ENCODE measurements at places on chromosomes 13 and 19.

DNA sequence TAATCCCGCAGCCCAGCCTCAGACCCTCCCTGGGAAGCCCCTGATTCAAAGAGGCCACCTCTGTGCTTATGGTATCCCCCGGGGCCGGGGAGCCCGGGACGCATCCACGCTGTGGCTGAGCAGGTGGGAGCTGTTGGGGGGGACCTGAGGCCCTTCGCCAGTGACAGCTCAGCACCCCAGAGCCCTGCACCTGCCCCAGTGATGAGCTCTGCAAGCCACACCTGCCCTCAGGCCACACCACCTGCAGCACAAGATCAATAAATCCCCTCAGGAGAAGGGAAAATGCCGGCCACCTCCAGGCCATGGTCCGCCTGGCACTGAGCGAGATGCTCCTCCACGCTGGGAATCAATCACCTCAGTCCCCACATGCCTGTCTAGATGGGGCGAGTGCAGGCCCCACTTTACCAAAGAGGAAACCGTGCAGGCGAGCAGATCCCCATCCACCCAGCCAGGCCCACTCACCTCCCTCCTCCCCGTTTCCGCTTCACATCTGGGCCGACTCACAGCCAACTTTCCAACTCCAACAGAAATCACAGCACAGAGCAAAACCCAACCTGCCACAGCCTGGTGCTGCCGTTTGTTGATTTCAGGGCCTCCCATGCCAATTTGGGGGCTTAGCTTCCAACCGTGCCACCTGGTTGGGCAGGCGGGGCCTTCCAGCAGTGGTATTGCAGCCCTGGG lies 12.8 kb downstream of the MOB3A start:
- DNase-seq: no peak

DNA sequence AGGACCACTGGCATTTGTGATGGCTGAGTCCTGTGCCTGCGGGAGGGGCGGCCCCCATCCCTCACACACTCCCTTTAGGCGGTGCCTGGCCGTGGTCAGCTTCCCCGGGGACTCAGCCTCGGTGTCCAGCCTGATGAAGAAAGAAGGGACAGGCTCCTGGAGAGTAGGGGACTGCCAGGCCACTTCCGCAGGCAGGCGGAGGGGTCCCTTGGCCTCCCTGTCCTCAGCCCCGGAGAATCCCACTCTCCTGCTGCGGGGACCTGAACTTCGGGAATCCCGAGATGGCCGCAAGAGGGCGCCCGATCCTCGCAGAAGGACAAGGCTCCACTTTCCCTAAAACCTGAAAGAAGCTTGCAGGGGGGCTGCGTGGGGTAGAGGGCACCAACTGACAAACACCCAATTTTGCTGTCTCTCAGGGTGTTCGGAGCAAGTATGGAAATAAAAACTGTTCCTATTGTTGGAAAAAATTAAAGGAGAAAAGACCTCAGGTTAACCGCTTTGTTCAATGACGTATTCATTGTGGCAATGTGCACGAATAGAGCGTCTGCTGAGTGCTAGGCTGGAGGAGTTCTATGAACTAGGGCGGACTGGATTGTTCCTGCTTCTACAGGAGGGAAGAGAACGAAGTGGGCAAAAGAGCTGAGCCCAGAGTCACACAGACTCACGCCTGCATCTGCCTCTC lies 297.3 kb downstream of the ZNF536 start:
- no peak for DNase-seq

DNA sequence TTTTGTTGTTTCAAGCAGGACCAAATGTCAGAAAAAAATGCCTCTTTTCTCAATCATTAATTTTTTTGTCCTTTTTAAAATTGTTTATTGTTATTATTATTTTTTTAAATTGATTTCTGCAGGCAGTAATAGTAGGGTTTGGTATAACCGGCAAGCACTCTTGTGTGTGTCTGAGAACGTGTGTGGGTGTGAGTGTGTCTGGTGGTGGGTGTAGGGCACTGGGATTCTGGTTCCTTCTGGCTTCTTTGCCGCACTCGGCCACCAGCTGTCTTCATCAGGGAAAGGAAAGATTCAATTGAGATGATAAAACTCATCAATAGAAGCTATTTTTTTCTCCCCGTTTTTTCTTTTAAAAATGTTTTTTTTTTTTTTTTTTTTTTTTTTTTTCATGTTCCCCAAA lies 56.4 kb downstream of the IER2 start:
- DNase-seq: no peak

DNA sequence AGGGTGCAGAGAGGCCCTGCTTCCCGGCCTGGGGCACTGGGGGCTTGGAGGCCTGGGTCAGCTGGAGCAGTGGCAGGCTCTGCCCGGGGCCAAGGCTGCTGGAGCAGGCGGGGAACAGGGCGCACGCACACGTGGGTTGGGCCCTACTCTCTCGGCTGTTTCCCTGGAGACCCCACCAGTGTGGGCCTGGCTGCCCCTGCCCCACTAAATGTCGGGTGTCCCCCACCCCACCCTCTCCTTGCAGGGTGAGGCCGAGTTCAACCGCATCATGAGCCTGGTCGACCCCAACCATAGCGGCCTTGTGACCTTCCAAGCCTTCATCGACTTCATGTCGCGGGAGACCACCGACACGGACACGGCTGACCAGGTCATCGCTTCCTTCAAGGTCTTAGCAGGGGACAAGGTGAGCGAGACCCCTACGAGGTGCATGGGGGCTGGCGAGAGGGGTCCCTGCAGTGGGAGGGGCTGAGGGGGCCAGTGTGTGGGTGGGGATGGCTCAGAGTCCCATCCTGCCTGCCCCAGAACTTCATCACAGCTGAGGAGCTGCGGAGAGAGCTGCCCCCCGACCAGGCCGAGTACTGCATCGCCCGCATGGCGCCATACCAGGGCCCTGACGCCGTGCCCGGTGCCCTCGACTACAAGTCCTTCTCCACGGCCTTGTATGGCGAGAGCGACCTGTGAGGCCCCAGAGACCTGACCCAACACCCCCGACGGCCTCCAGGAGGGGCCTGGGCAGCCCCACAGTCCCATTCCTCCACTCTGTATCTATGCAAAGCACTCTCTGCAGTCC lies 15.3 kb downstream of the CAPN12 start:
- DNase-seq: no peak

- no peak for DNase-seq
Observed at GRCh38 chr13:113663934-113664333, 3.1 kb upstream of the GRK1 start.

DNA sequence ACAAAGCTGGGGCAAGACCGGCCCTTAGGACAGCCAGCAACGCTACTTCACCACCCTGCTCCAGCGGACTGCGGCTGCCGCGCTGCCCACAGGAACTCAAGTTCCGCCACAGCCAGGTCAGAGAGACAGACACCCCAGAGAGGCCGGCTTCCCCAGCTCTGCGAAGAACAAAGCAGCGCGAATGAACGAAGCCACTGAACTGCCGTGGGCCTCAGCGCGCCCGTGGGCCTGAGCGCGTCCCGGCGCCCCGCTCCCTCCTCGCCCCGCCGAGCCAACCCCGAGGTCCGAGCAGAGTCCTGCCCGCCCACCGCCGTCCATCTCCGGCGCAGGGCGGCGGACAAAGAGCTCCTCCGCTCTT lies 158.4 kb downstream of the RNF17 start:
- no peak for DNase-seq

DNA sequence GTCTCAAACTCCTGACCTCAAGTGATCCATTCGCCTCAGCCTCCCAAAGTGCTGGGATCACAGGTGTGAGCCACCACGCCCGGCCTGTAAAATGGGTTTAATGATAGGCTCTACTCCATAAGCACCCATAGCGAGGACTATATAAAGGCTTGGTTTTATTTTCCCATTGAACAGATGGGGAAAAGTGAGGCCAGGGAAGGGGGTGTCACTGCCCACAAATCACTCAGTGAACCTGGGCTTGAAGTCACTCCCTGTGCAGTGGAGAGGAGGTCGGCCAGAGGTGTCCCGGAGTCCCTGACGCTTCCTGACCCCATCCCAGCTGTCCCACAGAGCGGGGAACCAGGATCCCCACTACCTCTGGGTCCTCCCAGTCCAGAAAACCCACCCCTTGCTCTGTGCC lies 14.9 kb downstream of the TLE2 start:
- DNase-seq: no peak

DNA sequence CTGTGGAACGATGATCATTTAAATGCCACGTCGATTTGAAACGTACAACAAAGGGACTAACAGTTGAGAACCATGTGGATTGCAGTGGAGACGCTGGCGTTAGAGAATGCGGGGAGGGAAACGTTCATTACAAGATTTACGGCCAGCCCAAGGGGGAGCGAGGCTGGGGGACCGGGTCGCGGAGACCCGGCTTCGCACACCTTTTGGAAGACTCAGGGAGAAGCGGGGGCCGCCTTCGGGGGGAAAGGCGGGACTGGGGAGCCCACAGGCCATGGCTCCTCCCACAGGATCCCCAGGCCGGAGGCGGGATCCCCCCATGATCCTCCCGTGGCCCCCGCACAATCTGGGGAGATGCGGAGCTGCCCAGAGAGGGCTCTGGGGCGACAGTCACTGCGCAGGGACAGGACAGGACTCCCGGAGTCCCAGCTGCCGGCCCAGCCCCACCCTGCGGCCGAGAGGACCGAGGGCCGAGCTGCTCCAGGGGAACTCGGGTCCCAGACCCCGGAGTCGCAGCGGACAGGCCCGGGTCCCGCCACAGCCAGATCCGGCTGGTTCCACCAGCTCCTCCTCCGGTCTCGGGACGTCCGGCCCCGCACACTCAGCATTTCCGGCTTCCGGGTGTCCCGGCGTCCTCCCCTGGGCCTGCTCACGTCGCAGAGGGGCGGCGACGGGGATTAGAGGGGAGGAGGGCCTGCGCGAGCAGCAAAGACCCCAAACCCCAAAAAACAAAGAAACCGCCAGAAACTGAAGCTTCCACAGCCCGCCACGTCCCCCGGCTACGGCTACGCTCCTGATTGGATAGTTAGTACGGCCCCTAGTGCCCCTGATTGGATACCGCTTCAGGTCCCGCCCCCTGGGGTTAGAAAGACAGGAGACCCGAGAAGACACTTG lies 21.1 kb upstream of the OR10H1 start:
- DNase-seq: peak; percentile 35

DNA sequence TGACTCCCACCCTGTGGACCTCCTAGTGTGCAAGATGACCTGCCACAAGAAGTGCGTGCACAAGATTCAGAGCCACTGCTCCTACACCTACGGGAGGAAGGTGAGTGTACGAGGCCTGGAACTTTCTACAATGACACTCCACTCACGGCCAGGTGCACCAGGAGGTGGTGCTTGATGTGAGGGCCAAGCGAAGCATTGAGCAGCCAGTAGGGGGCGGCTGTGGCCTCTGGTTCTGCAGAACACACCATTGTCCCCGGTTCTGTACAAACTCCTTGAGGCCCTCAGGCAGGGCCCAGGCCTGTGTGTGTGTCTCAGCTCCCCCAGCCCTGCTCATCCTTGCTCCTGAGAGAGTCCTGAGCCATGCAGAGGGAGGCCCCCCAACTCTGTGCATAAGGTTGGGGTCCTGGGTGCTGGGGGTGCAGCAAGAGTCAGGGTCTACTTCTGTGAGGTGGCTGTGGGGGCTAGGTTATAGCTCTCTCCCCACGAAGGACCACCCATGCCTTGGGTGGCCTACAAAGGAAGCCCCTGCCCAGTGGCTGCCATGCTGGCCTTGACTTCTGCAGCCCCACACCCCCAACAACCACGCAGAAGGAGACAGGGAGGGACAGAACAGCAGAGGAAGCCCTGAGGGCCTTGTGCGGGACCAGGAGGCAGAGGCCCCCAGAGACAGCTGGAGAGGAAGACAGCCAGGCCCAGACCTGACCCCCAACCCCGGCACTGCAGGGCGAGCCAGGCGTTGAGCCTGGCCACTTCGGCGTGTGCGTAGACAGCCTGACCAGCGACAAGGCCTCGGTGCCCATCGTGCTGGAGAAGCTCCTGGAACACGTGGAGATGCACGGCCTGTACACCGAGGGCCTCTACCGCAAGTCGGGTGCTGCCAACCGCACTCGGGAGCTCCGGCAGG lies 9.7 kb upstream of the USE1 start:
- no peak for DNase-seq

DNA sequence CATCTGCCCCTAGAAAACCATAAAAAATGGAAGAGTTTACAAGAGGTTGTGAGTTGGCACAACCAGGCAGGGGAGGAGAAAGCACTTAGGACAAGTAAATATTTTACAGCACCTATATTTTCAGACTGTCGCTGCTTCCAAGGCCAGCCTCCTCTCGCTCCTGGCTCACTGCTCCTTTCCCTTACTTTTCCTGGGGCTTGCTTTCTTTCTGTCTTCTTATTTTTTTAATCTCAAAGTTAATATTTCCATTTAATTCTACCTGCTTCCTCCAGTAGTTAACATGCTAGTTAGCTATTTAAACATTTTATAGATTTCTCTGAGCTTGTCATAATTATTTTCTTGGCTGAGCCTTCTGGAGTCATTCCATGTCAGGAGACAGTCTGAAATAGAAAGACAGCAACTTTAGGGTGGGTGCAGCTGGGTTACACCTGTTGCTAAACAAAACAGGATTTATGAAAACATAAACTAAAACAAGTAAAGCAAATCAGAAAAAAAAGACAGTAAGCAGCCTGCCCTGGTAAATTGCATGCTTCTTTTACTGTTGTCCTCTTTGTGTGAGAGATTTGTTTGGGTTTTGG lies 330.1 kb downstream of the DLEU7 start:
- no peak for DNase-seq
